CD4-positive, alpha-beta T cell treated with Interleukin-1 beta for 1 hour (primary cell): ENCODE measurements at places on chromosomes 7 and 10.

- no peak for DNase-seq
These were observed 621.6 kb downstream of the SORCS3 start for GRCh38 chr10:105262666-105263065.

GRCh38 chr10:95783741-95784140, 27.8 kb downstream of the ENTPD1 start:
- DNase-seq = no peak

DNA sequence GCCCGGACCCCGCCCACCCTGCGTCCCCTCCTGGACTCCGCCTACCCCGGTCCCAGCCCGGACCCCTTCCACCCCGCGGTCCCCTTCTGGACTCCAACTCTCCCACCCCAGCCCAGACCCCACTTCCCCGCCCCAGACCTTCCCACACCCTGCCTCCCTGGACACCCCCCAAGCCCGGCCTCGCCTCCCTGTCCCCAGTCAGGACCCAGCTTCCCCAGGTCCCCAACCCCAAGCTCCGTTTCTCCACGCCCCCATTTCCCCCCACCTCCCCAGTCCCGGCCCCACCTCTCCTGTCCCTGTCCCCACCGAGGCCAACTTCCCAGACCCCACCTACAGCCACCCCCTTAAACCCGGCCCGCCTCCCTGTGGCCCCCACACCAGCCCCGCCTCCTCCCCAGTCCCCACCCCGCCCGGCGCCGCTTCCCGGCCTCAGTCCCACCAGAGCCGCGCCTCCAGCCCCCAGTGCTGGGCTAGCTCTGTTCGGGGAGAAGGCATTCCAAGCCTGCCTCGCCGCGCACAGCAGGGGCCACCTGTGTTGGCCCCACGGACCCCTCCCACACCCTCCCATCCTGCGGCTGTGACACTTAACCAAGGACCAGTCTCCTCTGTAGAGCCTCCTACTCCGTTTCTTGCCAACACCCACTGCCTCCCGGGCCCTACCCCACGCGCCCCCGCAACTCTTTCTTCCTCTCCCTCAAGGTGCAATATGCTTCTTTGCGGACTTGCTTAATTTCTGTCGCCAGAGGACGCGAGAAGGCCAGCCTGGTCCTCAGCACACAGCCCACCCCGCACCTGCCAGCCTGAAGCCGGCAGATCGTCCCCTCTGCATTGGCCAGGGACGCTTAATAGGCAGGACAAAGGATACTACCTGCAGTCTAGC, 736 bp upstream of the ITIH5 start:
- no peak for DNase-seq

GRCh38 chr10:52818019-52818418, 45.4 kb upstream of the MBL2 start:
- no peak for DNase-seq

DNA sequence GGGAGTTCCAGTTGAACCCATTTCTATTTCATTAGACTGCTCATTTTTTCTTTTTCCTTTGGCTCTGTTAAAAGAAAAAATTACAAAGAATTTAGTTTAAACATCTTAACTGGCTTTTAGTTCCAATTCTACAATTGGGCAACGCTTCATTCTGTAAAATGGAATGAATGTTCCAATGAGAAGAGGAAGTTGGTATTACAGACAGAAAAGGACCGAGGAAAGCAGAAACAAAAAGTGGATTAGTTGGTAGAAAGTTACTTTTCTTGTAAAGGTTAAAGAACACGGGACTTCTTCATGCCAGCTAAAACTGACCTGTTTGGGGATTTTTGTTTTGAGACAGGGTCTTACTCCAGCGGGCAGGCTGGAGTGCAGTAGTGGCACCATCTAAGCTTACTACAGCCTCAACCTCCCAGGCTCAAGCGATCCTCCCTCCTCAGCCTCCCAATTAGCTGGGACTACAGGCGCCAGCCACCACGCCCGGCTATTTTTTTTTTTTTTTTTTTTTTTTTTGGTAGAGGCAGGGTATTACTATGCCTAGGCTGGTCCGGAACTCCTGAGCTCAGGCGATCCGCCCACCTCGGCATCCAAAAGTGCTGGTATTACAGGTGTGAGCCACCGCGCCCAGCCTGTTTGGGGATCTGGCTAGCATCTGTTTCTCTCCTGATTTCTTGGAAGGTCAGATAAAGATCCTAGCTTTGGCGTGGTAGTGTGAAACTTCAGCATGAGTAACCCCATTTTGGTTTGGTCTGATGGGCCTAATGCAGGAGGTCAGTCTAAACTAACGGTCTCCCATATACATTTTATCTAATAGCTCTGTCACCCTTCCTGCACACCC, 1.3 kb upstream of the VDAC2 start:
- DNase-seq = no peak

GRCh38 chr7:70523249-70523988, 608.5 kb upstream of the GALNT17 start:
- no peak for DNase-seq

- DNase-seq = no peak
These were observed 25.0 kb downstream of the PRKAR2B start for GRCh38 chr7:107069457-107069856.

GRCh38 chr7:131945957-131946544, 389.6 kb upstream of the PODXL start:
- no peak for DNase-seq
